ENCODE measurements at places on chromosomes 12 and 14. TPM values are rescaled to one million over a fixed set of nuclear protein-coding genes. Genes with fewer than 3 reads are reported as not detected.

The MUCL1 gene
- total RNA-seq, result not detected

The VRTN gene
- not detected for total RNA-seq

The EFS gene
- 15.4 TPM for total RNA-seq

The NKX2-1 gene
- not detected for total RNA-seq

The RPS6KL1 gene
- 20.0 TPM for total RNA-seq

The SERPINA10 gene
- total RNA-seq, result not detected

Measured in kidney epithelial cell (primary cell).